Cortex of kidney (tissue), 1 donor: ENCODE measurements at places on chromosomes 16 and 17.

DNA sequence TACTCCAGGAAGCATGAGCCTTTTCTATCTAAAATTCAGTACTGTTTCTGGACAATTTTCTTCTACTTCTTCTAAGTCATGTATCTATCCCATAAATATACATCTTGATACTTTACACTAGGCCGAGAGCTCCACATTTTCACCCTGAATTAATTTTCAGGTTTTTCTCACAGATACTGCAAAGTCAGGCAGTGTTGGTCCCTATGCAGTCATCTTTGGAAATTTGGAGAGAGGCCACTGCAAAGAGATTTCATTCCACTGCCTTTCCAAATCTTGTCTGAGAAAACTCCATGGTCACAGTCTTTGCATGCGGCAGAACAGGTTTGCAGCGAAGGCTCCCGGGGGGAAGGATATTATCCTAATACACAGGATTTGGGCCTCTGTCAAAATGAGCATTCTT is 28.2 kb downstream of the DUSP14 start:
- no peak for DNase-seq

DNA sequence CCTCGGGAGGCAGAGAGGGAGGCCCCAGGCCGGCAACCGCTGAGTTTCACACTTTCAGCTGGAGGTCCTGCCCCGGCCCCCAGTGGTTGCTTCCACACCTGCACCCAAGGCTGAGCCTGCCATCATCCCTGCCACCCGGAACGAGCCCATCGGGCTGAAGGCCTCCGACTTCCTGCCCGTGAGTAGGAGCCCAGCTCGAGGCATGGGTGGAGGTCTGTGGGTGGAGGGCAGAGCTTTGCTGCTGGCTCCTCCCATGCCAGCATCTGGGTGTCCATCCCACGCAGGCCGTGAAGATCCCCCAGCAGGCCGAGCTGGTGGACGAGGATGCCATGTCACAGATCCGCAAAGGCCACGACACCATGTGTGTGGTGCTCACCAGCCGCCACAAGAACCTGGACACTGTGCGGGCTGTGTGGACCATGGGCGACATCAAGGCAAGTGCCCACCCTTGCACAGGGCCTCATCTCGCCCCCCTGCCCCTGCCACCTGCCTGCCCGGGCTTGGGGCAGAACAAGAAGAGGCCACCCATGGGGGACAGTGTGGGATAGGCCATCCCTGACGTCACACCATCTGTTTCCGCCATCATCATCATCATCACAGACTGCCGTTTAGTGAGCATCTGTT is 19.6 kb downstream of the KATNB1 start:
- DNase-seq = no peak

DNA sequence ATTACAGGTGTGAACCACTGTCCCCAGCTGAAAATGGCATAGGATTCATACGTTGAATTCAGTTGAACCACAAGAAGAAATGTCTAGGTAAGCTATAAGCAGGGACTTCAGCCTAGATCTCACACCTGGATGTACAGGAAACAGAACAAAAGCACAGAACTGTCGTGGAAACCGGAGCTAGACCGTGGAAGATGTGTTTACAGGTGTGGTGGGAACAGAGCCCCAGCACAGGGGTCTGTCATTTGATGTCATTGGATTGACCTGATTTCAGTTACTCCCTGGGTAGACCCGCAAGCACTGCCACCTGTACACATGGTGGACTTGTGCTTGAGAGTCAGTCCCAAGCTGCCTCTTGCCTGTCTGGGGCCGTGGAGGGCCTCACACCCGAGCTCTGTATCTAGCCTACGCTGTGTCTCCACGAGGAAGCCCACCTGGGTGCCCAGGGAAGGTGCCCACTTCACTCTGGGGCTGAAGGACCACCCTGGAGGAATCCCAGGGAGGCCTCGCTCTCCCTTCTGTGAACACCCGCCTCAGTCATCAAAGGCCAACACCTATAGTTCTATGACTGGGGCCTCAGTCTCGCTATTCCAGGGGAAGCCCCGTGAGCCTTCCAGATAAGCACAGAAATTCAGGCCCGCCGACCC is 32.2 kb upstream of the MLKL start:
- no peak for DNase-seq

DNA sequence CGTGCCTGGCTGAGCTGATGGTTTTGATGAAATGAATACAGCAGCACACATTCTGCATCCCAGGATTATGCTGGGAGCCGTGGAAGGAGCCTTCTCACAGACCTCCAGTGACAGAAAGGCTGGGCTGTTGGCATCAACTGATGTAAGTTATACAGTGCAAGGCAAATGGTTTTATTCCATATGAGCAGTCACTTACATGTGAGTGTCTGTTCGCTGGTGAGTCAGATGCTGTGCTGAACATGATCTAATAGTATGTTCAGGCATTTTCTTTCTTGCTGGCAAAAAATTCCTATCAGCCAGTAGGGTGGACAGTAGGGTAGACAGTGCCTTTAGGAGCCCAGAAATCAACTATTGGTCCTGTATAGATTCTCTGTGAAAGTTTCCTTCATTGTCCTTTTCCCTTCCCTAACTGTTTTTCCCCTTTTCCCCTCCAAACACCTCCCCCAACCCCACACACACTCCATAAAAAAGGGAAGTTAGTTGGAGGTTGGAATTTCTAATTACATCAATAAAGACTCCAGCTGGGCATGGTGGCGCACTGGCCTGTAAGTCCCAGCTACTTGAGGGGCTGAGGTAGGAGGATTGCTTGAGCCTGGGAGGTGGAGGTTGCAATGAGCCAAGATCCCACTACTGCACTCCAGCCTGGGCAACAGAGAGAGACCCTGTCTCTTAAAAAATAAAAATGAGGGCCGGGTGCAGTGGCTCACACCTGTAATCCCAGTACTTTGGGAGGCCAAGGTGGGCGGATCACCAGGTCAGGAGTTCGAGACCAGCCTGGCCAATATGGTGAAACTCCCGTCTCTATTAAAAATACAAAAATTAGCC is 36.2 kb downstream of the LDHD start:
- DNase-seq = no peak

- DNase-seq = no peak
Measured at GRCh38 chr17:43341715-43342588, 56.8 kb upstream of the ARL4D start.

DNA sequence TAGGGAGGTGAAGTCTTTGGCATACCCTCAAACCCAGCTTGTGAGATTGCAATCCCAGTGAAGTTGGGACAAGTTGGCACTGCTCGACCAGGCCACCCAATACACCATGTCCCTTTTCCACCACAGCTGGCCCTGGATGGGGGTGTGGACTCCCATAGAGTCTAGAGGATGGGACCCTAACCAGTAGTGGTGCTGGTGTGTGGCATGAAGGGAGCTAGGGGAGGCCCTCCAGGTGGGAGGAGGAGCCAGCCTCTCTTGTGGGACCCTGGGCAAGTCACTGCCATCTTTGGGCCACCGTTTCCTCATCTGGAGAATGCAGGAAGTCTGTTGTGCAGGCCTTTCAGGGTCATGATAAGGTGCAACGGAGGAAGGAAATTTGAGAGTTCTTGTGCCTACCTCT is 1854.9 kb downstream of the TP53TG3F start:
- no peak for DNase-seq

DNA sequence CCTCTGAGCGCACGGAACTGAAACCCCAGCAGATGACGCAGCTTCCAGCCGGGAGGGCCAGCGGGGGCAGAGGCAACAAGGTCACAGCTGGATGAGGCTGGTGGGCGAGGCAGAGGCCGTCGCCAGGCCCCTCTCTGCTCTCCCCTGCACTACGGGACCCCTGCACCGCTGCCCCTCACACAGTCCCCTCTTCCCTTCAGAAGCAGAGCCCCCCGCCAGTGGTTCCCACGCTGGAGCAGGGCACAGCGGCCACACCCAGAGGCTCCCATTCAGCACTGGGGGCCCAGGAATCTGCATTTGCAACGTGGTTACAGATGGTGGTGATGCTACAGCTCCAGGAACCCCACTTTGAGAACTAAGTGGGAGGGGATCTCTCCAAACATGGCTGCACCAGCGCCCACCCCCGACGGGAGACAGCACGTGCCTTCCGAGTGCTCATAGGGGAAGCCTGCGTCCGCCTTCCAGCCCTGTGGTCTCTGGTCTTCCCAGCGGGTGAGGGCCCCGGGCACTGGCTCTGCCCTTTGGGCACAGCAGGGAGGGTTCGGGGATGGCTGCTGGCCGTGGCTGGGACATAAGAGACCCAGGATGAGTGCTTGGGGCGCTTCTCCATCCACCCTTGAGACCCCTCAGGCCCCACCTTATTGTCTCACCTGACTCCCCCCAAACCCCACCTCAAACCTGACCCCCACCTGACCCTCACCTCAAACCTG is 4.7 kb upstream of the RAB40B start:
- DNase-seq = no peak

GRCh38 chr16:8996891-8997290 is 33.2 kb upstream of the USP7 start:
- no peak for DNase-seq

DNA sequence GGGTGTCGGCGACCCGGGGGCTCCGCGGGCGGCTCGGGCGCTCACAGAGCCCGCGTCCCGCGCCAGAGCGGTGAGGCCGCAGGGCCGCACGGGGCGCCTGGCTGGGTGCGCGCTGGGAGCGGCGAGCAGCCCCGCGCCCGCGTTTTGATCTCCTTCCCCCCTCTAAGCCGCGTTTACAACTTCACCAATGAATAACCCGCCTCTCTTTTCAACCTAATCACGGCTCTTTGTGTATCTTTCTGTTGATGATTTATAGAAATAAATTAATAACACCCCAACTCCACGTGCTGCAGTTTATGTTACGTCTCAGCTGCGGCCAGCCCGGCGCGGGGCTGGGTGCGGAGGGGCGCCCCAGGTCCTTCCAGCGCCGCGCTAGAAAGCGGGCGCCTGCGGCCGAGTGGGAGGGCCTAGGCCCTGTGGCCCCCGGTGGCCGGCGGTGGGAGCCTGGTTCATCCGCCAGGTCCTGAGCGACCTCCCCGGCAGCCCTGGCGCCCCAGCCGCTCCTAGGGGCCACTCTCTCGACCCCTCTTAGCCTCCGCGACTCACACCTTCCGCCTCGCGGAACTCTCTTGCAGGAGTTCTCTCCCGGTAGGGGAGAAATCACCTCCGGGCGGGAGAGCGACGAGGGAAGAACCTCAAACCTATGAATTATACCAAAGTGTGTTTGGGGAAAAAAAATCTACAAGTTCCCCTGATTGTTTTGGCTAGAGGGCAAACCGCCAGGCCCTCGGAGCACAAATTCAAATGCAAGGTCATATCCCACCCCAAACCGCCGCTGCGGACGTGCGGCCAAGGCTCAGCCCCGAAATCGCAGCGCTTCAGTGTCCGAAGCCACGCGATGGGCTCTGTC is 1.9 kb downstream of the HNF1B start:
- no peak for DNase-seq

GRCh38 chr16:84570739-84571403 is 47.0 kb downstream of the COTL1 start:
- no peak for DNase-seq

DNA sequence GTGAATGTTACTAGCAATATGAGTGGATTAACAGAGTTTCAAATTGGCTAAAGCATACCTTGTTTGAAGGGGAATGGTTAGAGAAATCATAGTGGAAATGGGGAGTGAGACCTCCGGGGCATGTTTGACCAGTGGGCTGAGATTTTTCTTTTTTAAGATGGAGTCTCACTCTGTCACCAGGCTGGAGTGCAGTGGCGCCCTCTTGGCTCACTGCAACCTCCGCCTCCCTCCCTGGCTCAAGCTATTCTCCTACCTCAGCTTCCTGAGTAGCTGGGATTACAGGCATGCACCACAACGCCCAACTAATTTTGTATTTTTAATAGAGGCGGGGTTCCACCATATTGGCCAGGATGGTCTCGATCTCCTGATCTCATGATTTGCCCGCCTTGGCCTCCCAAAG is 9.6 kb downstream of the CDRT15 start:
- DNase-seq = no peak

- no peak for DNase-seq
Measured at GRCh38 chr17:82054351-82055022, 2.8 kb downstream of the GPS1 start.

- DNase-seq = no peak
Measured at GRCh38 chr17:47643116-47643515, 6.6 kb upstream of the KPNB1 start.

- DNase-seq = no peak
Measured at GRCh38 chr17:45287526-45288500, 25.9 kb upstream of the SPATA32 start.

DNA sequence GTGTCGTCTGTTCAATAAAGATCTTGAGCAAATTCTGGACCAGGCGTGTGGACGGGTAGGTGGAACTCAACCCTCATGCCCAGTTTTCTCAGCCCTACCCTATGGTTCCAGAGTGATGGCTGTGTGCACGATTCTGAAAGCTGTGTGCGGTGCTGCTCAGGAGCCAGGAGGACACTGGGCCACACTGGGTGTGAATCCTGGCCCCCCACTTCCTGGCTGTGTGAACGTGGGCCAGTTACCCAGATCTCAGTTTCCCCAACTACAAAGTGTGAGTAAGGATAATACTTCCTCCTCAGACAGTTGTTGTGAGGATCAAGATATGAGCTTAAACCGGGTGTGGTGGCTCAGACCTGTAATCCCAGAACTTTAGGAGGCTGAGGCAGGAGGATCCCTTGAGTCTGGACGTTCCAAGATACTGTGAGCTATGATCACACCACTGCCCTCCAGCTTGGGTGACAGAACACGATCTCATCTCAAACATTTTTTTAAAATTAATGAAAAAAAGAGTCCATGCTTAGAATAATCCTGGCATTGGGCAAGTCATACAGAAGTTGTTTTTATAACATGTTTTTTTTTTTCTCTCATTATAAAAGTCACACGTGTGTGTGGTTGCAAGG is 14.7 kb upstream of the MPRIP start:
- DNase-seq = no peak

GRCh38 chr17:46003907-46004748 is 5.1 kb downstream of the STH start:
- no peak for DNase-seq

GRCh38 chr16:23061669-23062068 is 87.6 kb downstream of the USP31 start:
- DNase-seq = no peak

DNA sequence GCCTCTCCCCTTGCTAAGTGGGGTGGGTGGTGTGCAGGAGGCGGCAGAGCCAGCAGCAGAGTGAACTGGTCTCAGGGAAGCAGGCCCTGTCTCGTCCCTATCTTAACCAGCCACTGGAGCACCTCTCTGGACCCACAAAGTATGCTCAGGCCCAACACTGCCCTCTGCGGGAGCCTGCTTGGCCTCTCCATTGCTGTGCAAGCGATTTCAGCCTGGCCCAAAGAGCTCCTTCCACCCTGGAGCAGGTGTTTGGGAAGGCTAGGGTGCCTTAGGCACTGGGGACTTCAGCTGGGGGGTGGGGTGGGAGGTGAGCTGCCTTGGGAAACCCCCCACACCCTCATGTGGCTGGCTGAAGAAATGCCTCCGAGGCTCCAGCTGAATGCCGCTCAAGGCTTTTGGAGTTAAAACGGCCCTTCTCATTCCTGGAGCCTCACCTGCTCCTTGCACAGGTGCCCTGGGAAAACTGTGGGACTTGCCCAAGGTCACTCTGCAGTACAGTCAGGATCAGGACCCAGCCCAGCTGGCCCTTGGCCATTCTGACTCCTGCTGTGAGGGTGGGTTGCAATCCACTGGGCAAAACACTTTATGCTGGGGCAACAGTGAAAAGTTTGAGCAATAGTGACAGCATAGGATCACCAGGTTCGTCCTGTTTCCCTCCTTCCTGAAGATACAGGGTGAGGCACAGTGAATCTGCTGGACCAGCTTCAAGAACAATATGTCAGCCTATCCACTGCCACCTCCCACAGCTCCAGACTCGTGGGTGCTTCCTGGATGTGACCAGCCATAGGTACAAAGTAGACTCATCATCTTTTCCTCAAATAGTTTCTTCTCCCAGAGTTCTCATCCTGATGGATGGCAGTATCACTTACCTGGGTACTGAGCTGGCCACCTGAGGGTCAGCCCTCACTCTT is 5.9 kb upstream of the UBE2O start:
- no peak for DNase-seq

GRCh38 chr17:40203131-40203530 is 16.0 kb upstream of the WIPF2 start:
- DNase-seq = no peak
